ENCODE measurements at places on chromosomes 13 and 19.

- DNase-seq, result no peak
These were observed 14.8 kb downstream of the PSPC1 start for GRCh38 chr13:19767966-19768365.

DNA sequence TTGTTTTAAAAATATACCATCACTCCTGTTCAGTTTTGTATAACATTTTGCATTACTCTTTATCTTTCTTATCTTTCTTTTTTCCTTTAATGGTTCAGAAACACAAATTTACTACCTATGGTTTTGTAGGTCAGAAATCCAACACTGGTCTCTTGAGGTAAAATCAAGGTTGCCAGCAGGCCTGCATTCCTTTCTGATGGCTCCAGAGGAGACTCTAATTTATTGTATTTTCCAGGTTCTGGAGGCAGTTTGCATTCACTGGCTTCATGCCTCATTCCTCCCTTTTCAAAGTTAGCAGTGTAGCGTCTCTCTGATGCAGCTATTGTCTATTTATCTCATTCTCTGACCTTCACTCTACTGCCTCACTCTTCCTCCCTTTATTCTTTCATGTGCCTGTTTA lies 767.4 kb downstream of the SLITRK6 start:
- DNase-seq, result no peak

GRCh38 chr13:79423801-79424642 lies 18.0 kb upstream of the RBM26 start:
- DNase-seq, result no peak

- no peak for DNase-seq
These were observed 231.9 kb downstream of the COG6 start for GRCh38 chr13:39887387-39887786.

- DNase-seq, result no peak
These were observed 447.5 kb upstream of the ATXN8OS start for GRCh38 chr13:69660155-69660554.

GRCh38 chr13:28626266-28626665 lies 32.7 kb upstream of the POMP start:
- no peak for DNase-seq

DNA sequence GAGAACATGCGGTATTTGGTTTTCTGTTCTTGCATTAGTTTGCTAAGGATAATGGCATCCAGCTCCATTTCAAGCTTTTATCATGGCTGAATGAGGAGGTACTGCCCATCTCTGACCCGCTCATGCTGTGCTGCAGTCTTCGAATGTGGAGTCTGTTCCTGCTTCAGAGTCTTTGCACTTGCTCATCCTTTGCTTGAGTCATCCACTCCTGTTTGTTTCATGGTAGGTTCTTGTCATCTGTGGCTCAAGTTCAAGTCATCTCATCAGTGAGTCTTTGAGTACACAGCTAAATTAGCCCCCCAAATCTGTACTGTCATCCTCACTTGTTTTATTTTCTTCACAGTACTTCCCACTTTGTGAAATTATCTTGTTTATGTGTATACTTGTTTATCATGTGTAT lies 5.4 kb downstream of the UCHL3 start:
- DNase-seq, result no peak

DNA sequence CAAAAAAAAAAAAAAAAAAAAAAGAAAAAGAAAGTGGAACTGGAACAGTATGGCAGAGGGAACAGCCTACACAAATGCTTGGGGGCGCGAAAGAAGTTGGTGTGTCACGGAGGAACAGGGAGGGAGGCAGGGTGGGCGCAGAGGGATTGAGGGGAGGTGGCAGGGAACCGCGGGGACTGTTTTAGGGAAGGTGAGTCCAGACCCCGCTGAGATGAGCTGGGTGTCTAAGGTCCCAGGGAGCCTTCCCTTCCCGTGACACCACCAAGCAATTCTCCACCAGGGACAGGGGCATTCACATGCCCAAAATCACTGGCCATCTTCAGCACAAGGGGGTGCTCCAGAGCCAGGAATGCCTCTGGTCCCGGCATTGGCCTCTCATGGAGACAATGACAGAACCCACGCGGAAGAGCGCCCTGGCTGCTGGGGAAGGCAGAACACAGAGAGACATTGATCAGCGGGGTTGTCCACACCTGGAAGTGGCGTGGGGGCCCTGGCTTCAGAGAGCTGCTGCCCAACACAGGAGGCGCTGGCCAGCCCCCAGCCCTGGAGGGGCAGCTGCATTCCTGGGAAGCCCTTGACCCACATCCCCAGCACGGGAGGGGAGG lies 6.9 kb downstream of the PEAK3 start:
- DNase-seq, result peak; percentile 61

- DNase-seq, result no peak
These were observed 73.7 kb downstream of the ERICH6B start for GRCh38 chr13:45541806-45542205.

DNA sequence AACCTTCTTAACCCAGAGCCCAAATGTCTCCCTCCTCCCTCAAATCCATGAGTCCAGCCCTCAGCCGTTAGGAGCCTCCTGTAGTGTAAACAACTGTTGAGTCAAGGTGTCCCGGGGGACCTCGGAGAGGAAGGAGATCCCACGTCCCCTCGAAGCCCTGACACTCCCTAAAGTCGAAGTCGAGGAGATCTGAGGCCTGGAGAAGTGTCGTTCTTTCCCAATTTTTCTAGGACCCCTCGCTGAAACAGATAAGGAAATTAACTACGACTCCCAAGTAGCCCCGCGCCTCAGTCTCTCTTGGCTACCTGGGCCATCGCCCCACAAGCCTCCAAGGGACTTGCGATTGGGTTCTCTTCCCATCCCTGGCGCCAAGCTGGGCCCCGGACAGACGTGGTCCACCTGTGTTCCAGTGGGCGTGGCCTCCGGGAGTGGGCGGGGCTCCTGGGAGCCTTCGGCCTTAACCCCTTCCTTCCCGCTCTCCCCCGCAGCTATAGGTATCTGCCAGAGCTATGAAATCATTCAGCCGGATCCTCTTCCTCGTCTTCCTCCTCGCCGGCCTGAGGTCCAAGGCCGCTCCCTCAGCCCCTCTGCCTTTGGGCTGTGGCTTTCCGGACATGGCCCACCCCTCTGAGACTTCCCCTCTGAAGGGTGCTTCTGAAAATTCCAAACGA lies 869 bp downstream of the GFY start:
- DNase-seq, result no peak

- peak; percentile 94 for DNase-seq
These were observed 451 bp upstream of the HMG20B start for GRCh38 chr19:3572132-3572854.

GRCh38 chr19:29541473-29542253 lies 15.9 kb downstream of the VSTM2B start:
- no peak for DNase-seq

- no peak for DNase-seq
These were observed 1133.5 kb downstream of the OLFM4 start for GRCh38 chr13:54162069-54162468.

DNA sequence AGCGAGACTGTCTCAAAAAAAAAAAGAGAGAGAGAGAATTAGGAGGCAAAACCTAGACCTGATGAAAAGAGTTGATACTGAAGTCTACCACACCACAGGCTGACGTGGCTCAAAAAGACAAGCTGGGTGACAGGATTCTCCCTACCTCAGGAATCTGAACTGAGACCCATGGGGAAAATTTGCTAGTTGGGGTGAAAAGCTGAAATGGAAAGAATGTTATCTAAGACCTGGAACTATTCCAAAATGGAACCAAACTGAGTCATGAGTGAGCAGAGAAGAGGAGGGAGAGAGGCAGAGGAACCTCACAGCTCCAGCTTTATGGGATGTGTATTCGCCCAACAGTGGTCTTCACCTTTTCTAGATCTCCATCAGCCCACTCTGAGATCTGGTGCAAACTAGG lies 11.7 kb downstream of the SMG9 start:
- DNase-seq, result no peak

GRCh38 chr19:54478677-54479266 lies 5.7 kb upstream of the CDC42EP5 start:
- DNase-seq, result peak; percentile 25

GRCh38 chr13:22227895-22228294 lies 557.0 kb downstream of the FGF9 start:
- DNase-seq, result no peak

- no peak for DNase-seq
These were observed 461.9 kb downstream of the KLF5 start for GRCh38 chr13:73520566-73521289.

GRCh38 chr19:5947435-5947834 lies 30.5 kb downstream of the RANBP3 start:
- no peak for DNase-seq

DNA sequence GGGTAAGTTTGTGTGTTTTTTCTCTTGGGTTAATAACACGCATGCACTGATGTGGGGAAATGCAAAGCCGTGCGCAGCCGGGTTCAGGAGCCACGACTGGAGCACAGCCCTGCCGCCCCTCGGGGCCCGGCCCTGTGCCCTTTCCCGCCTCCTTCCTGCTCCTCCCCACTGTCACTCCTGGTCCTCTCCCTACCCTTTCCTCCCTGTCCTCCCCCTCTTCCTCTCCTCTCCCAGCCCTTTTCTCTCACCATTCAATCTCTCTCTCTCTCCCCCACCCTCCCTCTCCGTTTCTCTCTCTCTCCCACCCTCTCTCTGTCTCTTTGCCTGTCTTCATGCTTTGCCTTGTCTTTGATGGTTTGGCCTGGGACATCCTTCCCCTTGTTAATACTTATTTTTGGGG lies 27.2 kb downstream of the PLEKHJ1 start:
- DNase-seq, result no peak

GRCh38 chr13:101309014-101309619 lies 107.2 kb downstream of the NALCN start:
- no peak for DNase-seq

GRCh38 chr13:74132776-74133656 lies 1.2 kb downstream of the KLF12 start:
- no peak for DNase-seq

- DNase-seq, result no peak
These were observed 418.9 kb downstream of the KLF12 start for GRCh38 chr13:73715114-73715910.

DNA sequence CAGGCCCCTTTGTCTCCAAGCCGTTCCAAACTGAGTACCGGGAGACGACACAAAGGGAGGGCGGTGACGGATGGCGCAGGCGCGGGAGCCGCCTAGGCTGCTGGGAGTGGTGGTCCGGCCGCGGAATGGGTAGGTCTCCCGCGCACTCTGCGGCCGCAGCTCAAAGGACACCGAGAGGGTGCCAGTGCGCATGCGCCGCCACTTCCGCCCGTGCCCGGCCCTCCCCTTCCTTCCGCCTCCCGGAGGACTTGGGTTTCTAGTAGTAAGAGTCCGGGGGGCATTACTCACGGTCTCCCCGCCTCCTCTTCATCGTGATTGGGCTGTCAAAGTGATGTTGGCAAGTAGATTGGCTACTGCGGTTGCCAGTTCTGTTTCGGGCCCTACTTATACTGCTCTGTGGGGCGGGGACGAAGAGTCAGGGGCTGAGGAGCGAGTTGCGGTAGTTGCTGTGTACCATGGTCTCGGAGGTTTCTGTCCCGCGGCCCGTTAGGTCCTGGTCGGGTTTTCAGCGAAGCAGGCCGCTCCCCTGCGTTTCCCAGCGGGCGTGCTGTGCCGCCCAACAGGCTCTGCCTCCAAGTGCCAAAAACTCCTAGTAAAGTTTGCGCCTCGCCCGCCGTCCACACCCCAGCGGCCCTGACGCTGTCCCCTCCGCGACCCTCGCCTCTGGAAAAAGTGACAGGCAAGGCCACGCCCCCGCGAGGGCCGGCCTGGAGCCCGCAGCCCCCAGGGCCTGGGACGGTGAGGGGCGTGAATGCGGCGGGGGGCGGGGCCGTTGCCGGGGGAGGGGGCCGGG lies 455 bp upstream of the ING1 start:
- DNase-seq, result peak; percentile 99

DNA sequence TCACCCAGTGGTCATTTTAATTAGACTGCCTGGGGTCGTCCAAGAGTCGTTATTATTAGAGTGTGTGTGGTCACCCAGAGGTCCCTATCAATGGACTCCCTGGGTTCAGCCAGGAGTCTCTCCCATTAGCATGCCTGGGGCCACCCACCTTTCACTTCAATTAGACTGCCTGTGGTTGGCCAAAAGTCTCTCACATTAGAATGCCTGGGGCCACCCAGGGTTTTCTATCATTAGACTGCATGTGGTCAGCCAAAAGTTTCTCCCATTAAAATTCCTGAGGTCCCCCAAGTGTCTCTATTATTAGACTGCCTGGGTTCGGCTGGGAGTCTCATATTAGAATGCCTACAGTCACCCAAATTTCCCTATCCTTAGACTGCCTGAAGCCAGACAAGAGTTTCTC lies 1472.6 kb downstream of the UQCRFS1 start:
- no peak for DNase-seq

DNA sequence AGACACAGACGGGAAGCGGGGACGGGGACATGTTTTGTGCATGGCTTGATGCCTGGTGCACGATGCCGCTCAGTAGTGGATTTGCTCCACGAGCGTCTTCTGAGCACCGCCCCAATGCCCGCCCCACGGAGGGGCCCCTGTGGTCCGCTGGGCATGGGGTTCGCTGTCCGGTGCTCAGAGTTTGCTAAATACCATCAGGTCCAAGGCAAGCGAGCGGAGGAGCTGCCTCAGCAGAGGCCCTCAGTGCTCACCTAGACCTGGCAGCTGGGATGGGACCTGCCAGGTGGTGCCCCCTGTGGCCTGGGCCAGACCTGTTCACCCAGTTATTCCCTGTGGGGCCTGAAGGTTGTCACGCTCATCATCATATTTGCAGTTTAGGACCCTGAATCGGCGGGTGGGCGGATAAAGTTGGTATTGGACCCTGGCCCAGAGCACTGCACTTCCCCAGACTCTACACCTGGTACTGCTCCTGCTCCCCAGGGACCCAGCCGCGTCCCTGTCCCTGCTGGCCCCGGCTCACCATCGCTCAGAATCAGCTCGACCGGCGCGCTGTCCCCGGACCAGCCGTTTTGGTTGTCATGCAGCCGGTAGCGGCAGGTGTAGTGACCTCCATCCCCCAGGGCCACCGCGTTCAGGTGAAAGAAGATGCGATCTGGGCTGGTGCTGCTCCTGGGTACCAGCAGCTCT lies 2.3 kb downstream of the A1BG start:
- no peak for DNase-seq

- no peak for DNase-seq
These were observed 39.2 kb downstream of the WDFY2 start for GRCh38 chr13:51623473-51623872.

DNA sequence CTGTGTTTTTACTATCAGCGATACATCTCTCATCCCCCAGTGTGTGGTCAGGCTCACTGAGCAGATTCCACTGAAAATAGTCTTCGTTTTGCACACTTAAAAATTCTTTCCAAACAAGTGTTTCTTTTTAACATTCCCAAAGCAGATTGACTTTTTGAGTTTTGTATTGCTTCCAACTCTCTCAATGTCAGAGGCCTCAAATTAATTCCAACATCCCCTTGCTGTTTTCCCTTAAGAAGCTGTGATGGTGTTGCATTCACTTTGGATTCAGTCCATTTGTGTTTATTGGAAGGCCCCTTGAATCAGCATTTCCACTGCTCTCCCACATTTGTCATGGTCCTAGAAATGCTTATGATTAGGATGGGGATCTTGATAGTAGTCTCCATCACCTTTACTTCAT lies 228.7 kb downstream of the KCNRG start:
- no peak for DNase-seq
